ENCODE measurements at places on chromosomes 1 and 21.

DNA sequence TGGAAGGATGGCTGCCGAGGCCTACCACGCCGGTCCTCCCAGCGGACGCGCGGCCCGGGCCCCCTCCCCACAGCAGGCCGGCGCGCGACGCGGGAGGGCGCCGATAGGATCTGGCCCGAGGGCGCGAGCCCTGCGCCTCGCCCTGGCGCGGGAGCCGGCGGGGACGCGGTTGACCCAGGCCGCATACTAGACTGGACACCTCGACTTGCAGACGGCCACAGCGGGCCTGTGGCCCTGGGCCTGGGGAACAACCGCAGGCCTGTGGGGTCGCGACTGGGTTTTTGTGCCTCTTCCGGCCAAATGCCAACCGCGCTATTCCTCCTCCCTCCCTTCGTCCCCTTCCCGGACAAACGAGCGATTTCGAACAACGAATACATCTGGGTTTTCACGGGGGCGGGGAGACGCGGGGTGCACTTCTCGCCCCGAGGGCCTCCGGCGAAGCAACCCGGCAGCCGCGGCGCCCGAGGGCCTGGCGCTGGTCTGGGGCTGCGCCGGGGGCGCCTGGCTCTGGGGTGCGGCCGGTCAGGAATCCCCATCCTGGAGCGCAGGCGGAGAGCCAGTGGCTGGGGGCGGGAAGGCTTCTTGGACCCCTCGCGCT, 2.4 kb downstream of the NHLH2 start:
- no peaks in the 10 kb centered on the region for H3K36me3 ChIP-seq
- no peak overlapping the region for H3K27ac ChIP-seq
- no peak for DNase-seq

GRCh38 chr1:232432313-232432712, 197.6 kb downstream of the SIPA1L2 start:
- H3K4me3 ChIP-seq = peak overlapping the region; percentile 19
- no peaks in the 10 kb centered on the region for H3K4me1 ChIP-seq
- no peak for DNase-seq
- H3K27me3 ChIP-seq = no peaks in the 10 kb centered on the region
- H3K36me3 ChIP-seq = no peaks in the 10 kb centered on the region
- no peak overlapping the region for H3K27ac ChIP-seq

- no peak overlapping the region for H3K4me3 ChIP-seq
- no peak for DNase-seq
- no peak overlapping the region for H3K27ac ChIP-seq
- H3K4me1 ChIP-seq = peaks cover 10% of the 10 kb centered on the region
These were observed 63.8 kb downstream of the LMO4 start for GRCh38 chr1:87392248-87393192.

DNA sequence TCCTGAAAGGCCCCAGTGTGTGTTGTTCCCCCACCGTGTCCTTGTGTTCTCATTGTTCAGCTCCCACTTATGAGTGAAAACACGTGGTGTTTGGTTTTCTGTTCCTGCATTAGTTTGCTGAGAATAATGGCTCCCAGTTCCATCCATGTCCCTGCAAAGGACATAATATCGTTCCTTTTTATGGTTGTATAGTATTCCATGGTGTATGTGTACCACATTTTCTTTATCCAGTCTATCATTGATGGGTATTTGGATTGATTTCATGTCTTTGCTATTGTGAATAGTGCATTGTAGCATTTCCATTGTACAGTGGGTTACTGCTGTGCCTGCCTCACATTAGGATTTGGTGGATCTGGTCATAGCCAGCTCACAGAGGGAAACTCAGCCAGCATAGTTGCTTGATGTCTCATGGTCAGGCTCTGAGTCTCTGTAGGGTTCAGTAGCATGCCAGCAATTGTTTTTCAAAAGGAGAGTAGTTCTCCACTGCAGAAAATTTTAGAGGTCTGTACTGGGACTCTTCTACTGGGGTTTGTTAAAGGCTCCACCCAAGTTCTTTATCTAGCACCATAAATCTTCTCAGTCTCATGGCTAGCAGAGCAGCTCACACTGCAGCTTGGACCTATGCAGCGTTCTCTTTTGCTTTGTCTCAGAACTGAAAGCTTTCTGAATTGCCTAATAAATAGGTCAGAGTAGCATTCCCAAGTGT, 41.0 kb downstream of the RUNX3 start:
- no peak for DNase-seq
- no peak overlapping the region for H3K4me3 ChIP-seq
- H3K4me1 ChIP-seq = no peaks in the 10 kb centered on the region

DNA sequence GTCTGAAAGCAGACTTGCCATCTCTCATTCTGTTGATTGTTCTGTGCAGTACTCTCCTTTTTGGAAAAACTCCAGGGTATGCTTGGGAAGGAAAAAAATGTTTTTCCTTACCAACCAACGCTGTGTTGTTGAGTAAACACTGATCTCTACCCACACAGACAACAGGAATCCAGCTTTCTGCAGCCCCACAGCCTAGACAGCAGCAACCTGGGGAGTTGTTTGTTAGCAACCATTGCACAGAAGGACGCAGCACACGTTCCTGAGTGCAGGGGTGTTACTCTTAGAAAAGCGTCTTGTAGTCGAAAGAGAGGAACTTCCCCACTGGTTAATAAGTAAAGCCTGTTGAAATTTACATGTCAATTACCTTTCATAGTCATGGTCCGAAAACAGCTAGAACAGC, 56.6 kb downstream of the SMYD2 start:
- no peaks in the 10 kb centered on the region for H3K27me3 ChIP-seq
- no peak overlapping the region for H3K27ac ChIP-seq
- no peak for DNase-seq
- H3K4me1 ChIP-seq = no peaks in the 10 kb centered on the region

DNA sequence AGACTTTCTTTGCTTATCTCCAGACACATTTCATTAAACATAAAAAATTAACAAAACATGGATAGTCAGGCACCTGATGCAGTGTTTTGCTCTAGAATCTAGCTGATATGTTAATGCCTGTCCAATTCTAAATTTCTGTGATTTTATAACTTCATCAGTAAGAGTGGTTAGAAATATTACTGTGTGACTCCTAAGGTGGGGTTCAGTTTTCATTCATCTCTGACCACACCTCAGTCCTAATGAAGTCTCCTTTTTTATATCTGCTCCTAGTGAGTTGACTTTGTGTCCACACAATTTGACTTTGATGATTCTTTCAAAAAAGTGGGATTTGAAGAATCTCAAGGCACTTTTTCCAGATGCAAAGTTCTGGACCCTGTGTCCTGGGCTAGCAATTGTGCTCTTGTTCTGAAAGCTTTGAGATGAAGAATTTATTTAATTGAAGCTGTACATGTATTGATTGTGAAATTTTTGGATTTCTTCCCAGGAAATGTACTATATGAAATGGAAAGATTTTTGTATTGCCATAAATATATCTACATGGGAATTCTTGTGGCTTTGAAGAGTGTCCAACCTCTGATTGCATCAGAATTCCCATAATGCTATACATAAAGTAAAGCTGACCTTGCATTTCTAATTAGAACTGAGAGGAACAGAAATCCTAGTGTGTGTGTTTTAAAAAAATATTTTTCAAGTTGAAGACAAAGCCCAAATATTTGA, 111.2 kb downstream of the GIPC2 start:
- H3K4me3 ChIP-seq = no peak overlapping the region
- H3K36me3 ChIP-seq = no peaks in the 10 kb centered on the region
- H3K4me1 ChIP-seq = no peaks in the 10 kb centered on the region
- no peak for DNase-seq
- H3K27me3 ChIP-seq = no peaks in the 10 kb centered on the region
- no peak overlapping the region for H3K27ac ChIP-seq

DNA sequence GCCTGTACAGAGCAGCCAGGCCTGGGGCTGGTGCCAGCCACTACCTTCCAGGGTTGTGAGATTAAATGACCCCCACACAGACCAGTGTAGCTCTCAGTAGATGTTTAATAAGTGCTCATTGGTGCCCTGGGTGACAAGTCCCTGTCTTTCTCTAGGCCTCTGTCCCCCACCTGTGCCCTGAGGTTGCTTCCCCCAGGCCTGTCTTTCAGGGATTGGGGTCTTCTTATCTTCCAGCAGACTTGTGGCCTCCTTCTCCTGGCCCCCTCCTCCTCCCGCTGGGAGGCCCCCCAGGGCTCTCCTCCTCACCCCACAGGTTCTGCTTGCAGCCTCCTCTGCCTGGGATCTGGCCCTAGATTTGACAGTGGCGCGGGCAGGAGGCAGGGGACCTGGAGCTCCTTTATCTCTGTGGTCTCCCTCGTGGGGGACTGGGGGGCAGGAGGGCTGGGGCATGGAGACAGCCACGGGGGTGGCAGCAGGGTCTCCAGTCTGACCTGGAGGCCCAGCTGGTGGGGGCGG, 40.3 kb downstream of the EPHA2 start:
- H3K27me3 ChIP-seq = no peaks in the 10 kb centered on the region
- peak overlapping the region; percentile 72 for H3K27ac ChIP-seq
- H3K36me3 ChIP-seq = no peaks in the 10 kb centered on the region
- peaks cover 25% of the 10 kb centered on the region for H3K4me1 ChIP-seq
- H3K4me3 ChIP-seq = no peak overlapping the region
- DNase-seq = no peak

- no peak overlapping the region for H3K4me3 ChIP-seq
- H3K4me1 ChIP-seq = no peaks in the 10 kb centered on the region
- H3K27ac ChIP-seq = no peak overlapping the region
- H3K36me3 ChIP-seq = no peaks in the 10 kb centered on the region
- no peaks in the 10 kb centered on the region for H3K27me3 ChIP-seq
These were observed 217.7 kb downstream of the URB2 start for GRCh38 chr1:229843627-229844238.

DNA sequence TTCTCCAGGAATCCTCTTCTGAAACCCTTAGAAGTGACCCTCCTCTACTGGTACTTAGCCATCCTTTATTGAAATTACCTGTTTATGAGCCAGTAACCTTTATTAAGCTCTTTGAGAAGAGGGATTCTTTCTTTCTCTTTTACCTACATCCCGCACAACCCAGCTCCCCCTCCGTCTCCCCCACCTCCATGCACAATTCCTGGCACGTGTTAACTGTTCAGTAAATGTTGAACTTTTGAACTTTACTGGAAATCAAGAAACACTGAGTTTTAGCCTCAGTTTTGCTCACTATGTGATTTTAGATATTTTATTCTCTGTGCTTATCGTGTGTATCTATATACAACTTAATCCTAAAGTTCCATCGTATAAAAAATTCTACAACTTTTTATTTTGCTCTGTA, 1.8 kb downstream of the TMED5 start:
- H3K27ac ChIP-seq = no peak overlapping the region
- H3K36me3 ChIP-seq = no peaks in the 10 kb centered on the region
- DNase-seq = no peak
- H3K27me3 ChIP-seq = no peaks in the 10 kb centered on the region
- H3K4me3 ChIP-seq = peak overlapping the region; percentile 74

- no peak overlapping the region for H3K27ac ChIP-seq
- DNase-seq = no peak
- no peaks in the 10 kb centered on the region for H3K36me3 ChIP-seq
These were observed 47.5 kb upstream of the CTPS1 start for GRCh38 chr1:40932006-40932405.

DNA sequence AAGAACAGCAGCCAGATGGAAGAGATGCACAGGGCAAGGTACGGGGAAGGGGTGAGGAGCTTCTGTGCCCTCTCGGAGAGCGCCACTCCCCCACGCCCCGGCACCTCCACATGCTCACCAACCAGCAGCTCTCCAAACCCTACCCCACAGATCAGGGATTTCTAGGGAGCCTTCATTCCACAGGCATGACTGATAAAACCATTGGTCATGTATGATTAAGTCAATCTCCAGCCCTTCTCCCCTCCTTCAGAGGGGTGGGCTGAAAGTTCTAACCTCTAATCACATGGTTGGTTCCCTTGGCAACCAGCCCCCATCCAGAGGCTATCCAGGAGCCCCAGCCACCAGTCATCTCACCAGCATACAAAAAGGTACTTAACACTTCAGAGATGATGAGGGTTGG, 144.7 kb downstream of the TGFBR3 start:
- H3K4me3 ChIP-seq = no peak overlapping the region
- no peaks in the 10 kb centered on the region for H3K36me3 ChIP-seq
- peak overlapping the region; percentile 63 for H3K27ac ChIP-seq
- no peak for DNase-seq
- H3K27me3 ChIP-seq = no peaks in the 10 kb centered on the region

DNA sequence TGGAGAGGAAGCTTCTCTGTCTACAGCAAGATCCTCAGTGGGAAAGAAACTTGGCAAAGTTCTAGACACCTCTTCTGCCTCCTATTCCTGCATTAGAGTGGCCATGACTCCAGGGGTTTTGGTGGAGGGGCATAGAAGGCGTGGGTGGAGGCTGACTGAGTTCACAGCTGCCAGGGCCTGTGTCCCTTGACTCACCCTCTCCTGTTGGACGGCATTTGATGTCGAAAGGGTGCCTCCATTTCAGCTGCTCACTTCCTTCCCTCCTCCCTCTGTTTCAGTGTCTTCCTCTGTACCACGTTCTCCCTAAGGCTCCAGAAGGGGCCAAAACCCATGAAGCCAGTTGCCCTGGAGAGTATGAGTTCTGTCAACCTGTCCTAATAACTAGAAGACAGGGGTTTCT, 632 bp downstream of the TMEM79 start:
- no peaks in the 10 kb centered on the region for H3K27me3 ChIP-seq
- H3K4me3 ChIP-seq = no peak overlapping the region
- no peaks in the 10 kb centered on the region for H3K4me1 ChIP-seq
- peaks cover 28% of the 10 kb centered on the region for H3K36me3 ChIP-seq
- H3K27ac ChIP-seq = no peak overlapping the region
- no peak for DNase-seq

- no peak overlapping the region for H3K4me3 ChIP-seq
- no peaks in the 10 kb centered on the region for H3K27me3 ChIP-seq
- H3K27ac ChIP-seq = no peak overlapping the region
- peaks cover 20% of the 10 kb centered on the region for H3K36me3 ChIP-seq
These were observed 7.5 kb downstream of the MFSD2A start for GRCh38 chr1:39962450-39962825.

GRCh38 chr1:26780344-26780957, 7.3 kb upstream of the PIGV start:
- H3K36me3 ChIP-seq = no peaks in the 10 kb centered on the region
- no peak for DNase-seq
- no peak overlapping the region for H3K4me3 ChIP-seq
- peak overlapping the region; percentile 50 for H3K27ac ChIP-seq

GRCh38 chr1:165580931-165581871, 37.4 kb downstream of the LRRC52 start:
- no peak overlapping the region for H3K27ac ChIP-seq
- H3K4me1 ChIP-seq = no peaks in the 10 kb centered on the region
- no peak for DNase-seq
- H3K36me3 ChIP-seq = no peaks in the 10 kb centered on the region
- no peak overlapping the region for H3K4me3 ChIP-seq

GRCh38 chr1:155950829-155951228, 9.4 kb downstream of the RXFP4 start:
- H3K27ac ChIP-seq = no peak overlapping the region
- H3K4me1 ChIP-seq = peaks cover 14% of the 10 kb centered on the region
- no peaks in the 10 kb centered on the region for H3K27me3 ChIP-seq
- H3K4me3 ChIP-seq = no peak overlapping the region
- peaks cover 63% of the 10 kb centered on the region for H3K36me3 ChIP-seq
